PC-9 (cell line): ENCODE measurements at places on chromosomes 3 and 15.

GRCh38 chr3:156633335-156633734 lies 41.1 kb upstream of the TIPARP start:
- no peak for DNase-seq

GRCh38 chr3:140832883-140833282 lies 108.8 kb upstream of the SLC25A36 start:
- DNase-seq: no peak

- no peak for DNase-seq
Observed at GRCh38 chr3:128994173-128994512, 267 bp upstream of the CFAP92 start.

DNA sequence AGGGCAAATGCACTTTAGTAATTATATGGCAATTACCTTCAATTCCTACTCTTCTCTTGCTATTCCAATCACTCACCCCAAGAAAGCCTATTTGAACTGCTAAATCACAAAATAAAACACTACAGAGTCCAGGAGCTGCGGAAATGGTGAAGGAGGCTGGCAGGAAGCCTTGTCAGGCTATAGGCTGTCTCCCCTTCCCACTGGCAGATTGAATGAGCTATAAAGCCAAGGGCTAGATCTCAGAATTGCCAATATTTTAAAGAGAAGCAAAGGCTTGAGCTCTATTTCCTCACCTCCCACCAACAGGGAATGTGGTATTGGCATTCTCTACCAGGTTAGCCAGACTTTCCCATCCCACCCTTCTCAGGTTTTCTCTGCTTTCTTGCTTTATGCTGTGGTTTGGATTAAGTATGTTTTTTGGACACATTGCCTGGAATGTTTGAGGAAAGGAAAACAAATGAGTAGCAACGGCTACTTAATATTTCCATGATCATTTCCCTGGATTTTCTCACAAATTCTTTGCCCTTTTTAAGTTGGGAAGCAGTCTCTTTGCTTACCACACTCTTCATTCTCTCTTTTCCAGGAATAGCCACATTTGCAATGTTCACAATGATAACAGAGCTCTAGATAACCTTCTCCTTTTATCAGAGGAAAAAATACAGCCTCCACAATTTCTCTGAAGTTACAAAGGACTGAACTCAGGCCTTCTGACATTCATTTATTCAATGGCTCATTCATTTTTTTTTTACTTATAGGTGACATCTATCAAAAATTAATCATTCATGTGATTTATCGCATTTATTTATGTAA lies 1125.4 kb downstream of the ROBO1 start:
- DNase-seq: no peak

GRCh38 chr3:123576122-123576521 lies 8.7 kb downstream of the HACD2 start:
- no peak for DNase-seq

- DNase-seq: no peak
Observed at GRCh38 chr3:144051211-144051610, 79.6 kb downstream of the DIPK2A start.

DNA sequence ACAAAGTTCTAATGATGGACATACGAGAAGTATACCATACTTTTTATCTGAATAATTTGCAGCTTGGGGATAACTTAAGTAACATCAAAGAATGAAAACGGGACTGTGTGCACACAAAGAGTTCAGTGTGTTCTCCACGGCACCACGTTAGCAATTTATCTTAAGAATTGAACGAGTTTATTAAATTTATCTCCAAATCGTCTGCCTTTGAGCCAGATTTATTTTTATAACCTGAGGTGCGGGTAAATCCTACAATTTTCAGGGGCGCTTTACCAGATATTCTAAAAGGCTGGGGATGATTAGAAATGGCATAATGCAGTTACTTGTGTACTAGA lies 3.5 kb downstream of the CHD2 start:
- no peak for DNase-seq

GRCh38 chr3:119738741-119739140 lies 35.9 kb downstream of the CFAP91 start:
- DNase-seq: no peak

GRCh38 chr3:153866901-153867300 lies 254.3 kb upstream of the ARHGEF26 start:
- DNase-seq: no peak

GRCh38 chr3:196634224-196634623 lies 5.3 kb upstream of the NRROS start:
- no peak for DNase-seq

- no peak for DNase-seq
Observed at GRCh38 chr15:100947760-100948429, 28.7 kb downstream of the LRRK1 start.

- no peak for DNase-seq
Observed at GRCh38 chr15:46127361-46127874, 492.6 kb downstream of the SQOR start.

GRCh38 chr3:11716573-11717290 lies 73.0 kb upstream of the VGLL4 start:
- no peak for DNase-seq

GRCh38 chr3:166955201-166955939 lies 424.7 kb downstream of the ZBBX start:
- no peak for DNase-seq

- no peak for DNase-seq
Observed at GRCh38 chr3:116947809-116948208, 238.2 kb downstream of the TUSC7 start.

DNA sequence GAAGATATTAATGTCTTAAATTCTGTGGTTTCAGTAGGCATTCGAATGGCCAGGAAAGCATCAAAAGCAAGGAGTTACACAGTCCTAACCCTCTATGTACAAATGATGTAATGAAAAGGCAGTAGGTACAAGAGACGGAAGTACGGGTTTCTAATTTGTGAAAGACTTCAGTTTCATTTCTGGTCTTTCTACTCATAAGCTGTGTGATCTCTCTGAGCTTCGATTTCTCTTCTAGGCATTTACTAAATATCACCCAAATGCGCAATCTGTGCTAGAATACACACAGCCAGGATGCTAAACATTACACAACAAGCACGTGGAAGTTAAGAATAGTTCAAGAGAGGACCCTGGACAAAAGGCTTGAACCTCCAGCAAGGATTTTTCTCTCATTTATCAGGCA lies 17.9 kb upstream of the STIMATE start:
- no peak for DNase-seq

DNA sequence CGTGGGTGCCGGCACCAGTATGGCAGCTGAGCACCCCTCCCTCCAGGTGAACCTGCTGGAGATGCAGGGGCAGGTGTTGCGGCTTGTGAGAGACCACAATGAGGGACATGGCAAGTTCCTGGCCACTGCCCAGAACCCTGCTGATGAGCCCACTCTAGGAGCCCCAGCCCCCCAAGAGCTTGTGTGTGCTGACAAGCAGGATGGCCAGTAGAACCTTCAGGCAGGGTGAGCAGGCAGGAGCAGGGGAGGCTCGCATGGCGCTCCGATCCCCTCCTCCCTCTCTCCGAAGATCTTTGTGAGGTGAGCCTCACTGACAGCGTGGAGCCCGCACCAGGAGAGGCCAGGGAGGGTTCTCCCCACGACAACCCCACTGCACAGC lies 29.8 kb downstream of the NGRN start:
- no peak for DNase-seq

GRCh38 chr3:109413049-109413448 lies 75.7 kb upstream of the DPPA4 start:
- no peak for DNase-seq

DNA sequence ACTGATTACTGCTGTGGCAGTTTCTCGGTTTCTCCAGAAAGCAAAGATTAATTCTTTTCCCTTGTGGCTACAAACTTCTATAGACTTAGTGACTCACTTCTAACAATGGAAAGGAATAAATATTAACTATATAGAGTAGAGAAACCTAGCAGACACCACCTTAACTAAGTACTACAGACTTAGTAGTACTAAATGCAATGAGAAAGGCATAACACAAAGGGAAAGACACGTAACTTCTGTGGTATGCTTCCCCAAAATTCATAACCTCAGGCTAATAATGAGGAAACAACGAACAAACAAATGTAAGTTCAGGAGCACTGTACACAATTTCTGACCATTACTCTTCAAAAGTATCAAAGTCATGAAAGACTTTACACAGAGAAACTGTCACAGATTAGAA lies 31.2 kb downstream of the ATG3 start:
- no peak for DNase-seq

- DNase-seq: no peak
Observed at GRCh38 chr15:47384341-47384740, 333.0 kb upstream of the SEMA6D start.
